Neuronal stem cell (in vitro differentiated cells): ENCODE measurements at places on chromosomes 16 and 17.

GRCh38 chr16:84628226-84628731 is 10.4 kb upstream of the COTL1 start:
- peaks cover 2% of the 10 kb centered on the region for H3K4me1 ChIP-seq
- H3K27ac ChIP-seq: no peak overlapping the region
- no peaks in the 10 kb centered on the region for H3K36me3 ChIP-seq
- no peak for DNase-seq
- no peaks in the 10 kb centered on the region for H3K27me3 ChIP-seq

DNA sequence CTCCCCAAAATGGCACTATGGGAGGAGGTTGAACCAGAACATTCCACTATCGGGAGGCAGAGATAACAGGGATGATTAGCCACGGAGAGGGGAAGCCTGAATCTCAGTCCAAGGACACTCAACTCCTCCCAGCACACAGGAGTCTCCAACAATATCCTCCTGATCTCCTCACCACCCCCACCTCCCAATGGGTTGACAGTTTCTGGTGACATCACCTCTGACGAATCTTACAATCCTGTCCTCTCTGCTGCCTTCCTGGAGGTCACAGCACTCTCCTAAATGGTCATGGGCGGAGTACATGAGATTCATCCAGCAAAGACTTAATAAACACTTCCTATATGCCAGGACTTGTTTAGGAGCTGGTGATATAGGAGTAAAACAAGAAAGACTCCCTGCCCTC is 80.9 kb downstream of the SLC6A2 start:
- H3K27ac ChIP-seq: no peak overlapping the region
- peaks cover 14% of the 10 kb centered on the region for H3K27me3 ChIP-seq
- no peak for DNase-seq
- H3K4me3 ChIP-seq: no peak overlapping the region

GRCh38 chr17:64443086-64443760 is 5.7 kb upstream of the MILR1 start:
- no peaks in the 10 kb centered on the region for H3K27me3 ChIP-seq
- no peaks in the 10 kb centered on the region for H3K36me3 ChIP-seq
- H3K4me3 ChIP-seq: no peak overlapping the region
- no peaks in the 10 kb centered on the region for H3K4me1 ChIP-seq

- no peak overlapping the region for H3K4me3 ChIP-seq
- peaks cover 20% of the 10 kb centered on the region for H3K4me1 ChIP-seq
- no peaks in the 10 kb centered on the region for H3K27me3 ChIP-seq
- DNase-seq: no peak
These were observed 74.1 kb downstream of the SPECC1 start for GRCh38 chr17:20083156-20083859.
